Colonic mucosa (tissue), 4 donors: ENCODE measurements at places on chromosomes 1 and 21.

GRCh38 chr1:223129229-223129901 is 13.7 kb downstream of the TLR5 start:
- DNase-seq: peak; percentile 75

GRCh38 chr1:101781201-101781831 is 215.4 kb downstream of the OLFM3 start:
- peak; percentile 19 for DNase-seq

GRCh38 chr1:205069371-205070125 is 14.7 kb downstream of the TMEM81 start:
- DNase-seq: no peak

DNA sequence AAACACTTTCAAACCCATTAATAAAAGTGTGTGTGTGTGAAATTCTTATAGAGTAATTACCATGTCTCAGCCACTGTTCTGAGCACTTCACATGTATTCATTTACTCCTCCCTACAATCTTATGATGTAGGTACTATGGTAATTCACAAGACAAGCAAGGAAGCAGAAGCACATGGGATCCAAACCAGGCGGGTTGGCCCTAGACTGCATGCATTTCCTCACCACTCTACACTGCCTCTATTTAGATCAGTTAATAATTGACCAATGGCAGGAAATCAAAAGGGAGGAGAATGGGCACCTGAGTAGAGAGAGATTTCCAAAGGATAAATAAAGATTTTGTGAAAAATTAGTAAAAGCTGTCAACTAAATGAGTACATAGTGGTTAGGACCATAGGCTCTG is 15.7 kb downstream of the MAP3K21 start:
- DNase-seq: peak; percentile 47

GRCh38 chr21:32378956-32379355 is 13.9 kb downstream of the URB1 start:
- no peak for DNase-seq

- DNase-seq: no peak
Measured at GRCh38 chr1:75308365-75308764, 174.2 kb downstream of the LHX8 start.

- DNase-seq: no peak
Measured at GRCh38 chr1:68322837-68323687, 90.7 kb upstream of the WLS start.

GRCh38 chr1:167812972-167813371 is 91.2 kb downstream of the MPZL1 start:
- DNase-seq: no peak

GRCh38 chr1:20981915-20982314 is 194.8 kb downstream of the EIF4G3 start:
- no peak for DNase-seq

DNA sequence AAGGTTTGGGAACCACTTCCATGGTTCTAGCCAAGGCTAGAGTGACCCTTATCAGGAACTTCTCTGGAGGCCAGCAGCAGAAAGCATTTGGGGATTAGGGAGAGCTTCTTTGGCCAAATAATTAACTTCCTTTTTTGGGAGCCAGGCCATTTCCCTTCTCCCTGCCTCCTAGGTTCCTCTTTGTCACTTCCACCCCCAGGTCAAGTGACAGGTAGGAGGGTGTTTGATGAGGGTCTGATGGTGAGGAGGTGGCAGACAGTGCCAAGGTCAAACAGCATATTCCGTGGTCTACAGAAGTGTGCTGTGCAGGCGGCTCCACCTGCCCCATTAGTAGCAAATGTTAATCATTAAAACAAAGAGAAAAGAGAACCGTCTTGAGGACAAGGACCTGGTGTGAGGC is 1.9 kb upstream of the KCNA10 start:
- DNase-seq: no peak

GRCh38 chr1:25022361-25023189 is 92.5 kb upstream of the RUNX3 start:
- DNase-seq: peak; percentile 68

DNA sequence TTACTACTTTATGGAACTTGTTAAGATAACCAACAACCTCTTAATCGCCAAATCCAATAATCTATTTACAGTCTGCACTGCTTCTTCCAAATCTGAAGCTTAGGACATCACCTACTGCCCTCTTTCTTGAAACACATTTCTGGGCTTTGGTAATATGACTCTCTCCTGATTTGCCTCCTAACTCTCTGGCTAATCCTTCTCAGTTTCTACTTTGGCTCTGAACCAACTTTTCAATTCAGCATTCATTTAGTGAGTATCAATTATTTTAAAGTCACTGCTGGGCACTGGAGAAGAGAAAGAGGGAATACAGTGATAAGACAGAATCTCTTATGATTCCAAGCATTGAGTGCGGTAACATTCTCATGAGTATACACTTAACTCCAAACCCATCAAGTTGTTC is 275.0 kb downstream of the AKT3 start:
- no peak for DNase-seq

GRCh38 chr1:22575532-22576149 is 12.4 kb downstream of the EPHA8 start:
- no peak for DNase-seq

- no peak for DNase-seq
Measured at GRCh38 chr1:150529017-150529416, 13.5 kb downstream of the FALEC start.

DNA sequence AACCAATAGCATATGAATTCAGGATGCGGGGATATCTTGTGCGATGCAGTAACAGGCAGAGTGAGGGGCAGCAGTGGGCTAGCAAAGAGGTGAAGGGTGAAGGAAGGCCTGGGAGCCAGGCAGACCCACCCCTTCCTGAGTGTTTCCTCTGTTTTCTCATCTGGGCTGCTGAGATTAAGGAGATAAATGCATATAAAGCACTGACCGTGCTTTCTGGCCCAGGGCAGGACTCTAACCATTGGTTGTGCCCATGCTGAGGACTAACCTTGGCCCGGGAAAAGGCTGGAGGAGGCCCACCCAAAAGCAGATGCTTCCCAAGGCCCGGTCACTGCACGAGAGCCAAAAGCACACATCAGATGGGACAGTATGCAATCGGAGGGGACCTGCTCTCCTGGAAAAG is 87.6 kb downstream of the PSMG1 start:
- no peak for DNase-seq

GRCh38 chr1:153760440-153760839 is 14.8 kb upstream of the SLC27A3 start:
- no peak for DNase-seq

DNA sequence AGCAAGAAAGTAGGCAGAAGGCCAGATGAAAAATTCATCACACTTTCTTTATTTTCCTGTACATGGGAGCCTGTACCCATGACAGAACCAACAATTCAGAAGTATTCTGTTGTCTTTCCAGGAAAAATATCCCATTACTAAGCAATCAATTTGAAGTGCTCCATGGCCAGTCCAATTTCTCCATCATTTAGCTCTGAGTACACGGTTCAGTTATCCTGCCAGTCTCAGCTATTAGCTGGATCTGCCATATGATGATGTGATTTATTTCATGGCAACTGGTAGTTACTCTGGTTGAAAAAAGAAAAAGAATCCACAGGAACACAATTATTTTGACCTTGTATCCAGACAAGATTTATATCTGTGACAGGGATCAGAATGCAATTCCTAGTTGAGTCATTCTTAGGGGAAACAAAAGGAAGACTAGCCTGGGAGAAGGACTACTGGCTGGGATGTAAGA is 70.6 kb upstream of the GORAB start:
- DNase-seq: no peak

- no peak for DNase-seq
Measured at GRCh38 chr1:245079021-245079609, 75.7 kb upstream of the KIF26B start.

DNA sequence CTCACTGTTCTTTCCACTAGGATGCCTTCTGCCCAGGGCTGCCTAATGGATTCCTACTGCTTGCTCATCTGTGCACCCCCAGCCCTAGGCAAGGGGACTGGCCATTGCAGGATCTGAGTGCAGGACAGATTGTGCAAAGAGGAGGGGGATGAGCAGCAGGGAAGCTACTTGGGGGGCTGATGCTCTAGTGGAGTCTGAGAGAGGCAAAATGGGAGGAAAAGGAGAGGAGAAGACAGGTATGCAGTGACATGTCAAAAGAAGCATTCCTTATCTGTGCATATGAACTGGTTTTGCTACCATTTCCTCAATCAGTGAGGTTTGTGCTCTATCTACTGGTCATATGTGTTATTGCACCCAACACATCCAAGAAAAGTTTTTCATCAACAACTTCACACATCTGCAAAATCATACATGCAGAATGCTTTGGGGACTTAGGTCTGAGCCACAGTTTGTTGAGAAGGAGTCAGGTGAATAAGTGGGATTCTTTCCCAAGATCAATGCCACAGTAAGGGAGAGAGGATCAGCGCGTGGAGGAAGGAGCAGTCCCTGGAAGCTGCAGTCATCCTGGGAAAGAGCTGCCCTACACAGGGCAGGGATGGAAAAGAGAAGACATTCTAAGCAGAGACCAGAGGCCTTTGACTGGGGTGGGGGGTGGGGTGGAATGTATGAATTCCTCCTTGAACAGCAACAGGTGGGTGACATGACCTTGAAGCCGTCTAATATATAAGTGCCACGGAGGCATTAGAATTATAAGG is 14.4 kb downstream of the SLC5A9 start:
- DNase-seq: peak; percentile 12

GRCh38 chr1:160789702-160790611 is 6.0 kb upstream of the LY9 start:
- DNase-seq: no peak

DNA sequence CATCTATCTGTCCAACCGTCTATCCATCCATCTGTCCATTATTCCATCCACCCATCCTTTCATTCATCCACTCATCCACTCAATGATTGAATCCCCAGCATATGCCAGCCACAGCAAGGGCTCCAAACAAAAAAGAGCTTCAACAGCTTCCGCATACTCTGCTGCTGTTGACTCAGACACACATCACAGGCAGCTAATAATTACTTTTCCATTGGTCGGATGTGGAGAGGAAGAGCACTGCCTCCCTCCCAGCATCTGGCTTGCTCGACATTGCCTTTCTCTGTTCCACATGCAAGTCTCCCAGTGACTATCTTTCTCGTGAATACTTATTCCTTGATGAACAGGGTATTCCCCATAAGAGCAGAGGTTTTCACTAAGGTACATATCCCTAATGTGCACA is 176.5 kb downstream of the HIVEP3 start:
- DNase-seq: no peak

DNA sequence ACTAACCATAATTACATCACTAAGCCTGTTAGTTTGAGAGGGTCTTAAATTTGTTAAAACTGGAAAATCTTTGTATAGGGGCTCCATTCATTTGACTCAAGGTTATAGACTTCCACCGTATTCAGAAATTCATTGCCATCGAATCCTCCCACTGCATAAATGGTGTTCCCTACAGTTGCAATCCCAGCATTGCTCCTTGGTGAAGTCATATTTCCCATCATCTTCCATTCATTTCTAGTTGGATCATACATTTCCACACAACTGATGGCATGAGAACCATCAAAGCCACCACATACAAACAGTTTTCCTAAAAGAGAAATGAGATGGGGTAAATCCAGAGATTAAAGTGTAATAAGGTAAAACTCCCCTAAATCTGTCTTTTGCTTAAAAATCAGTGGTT is 19.1 kb downstream of the IVNS1ABP start:
- no peak for DNase-seq

DNA sequence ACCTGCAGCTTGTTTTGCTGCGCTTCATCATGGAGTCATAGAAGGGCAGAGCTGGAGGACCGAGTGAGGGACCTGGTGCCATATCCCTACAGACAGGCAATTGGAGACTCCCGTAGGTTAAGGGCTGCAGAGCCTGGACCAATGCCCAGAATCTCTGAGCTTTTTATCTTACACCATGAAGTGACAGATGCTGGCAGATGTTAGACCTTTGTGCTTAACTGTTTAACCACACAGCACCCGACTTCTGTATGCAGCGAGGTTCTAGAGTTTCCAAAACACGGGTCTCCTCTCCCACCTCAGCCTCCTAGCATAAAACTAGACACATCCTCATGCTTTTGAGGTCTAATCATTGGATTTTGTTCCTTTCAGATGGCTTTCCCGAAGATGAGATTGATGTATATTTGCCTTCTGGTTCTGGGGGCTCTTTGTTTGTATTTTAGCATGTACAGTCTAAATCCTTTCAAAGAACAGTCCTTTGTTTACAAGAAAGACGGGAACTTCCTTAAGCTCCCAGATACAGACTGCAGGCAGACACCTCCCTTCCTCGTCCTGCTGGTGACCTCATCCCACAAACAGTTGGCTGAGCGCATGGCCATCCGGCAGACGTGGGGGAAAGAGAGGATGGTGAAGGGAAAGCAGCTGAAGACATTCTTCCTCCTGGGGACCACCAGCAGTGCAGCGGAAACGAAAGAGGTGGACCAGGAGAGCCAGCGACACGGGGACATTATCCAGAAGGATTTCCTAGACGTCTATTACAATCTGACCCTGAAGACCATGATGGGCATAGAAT is 47.6 kb downstream of the B3GALT5 start:
- peak; percentile 71 for DNase-seq

GRCh38 chr1:182857212-182857611 is 18.1 kb downstream of the DHX9 start:
- no peak for DNase-seq

DNA sequence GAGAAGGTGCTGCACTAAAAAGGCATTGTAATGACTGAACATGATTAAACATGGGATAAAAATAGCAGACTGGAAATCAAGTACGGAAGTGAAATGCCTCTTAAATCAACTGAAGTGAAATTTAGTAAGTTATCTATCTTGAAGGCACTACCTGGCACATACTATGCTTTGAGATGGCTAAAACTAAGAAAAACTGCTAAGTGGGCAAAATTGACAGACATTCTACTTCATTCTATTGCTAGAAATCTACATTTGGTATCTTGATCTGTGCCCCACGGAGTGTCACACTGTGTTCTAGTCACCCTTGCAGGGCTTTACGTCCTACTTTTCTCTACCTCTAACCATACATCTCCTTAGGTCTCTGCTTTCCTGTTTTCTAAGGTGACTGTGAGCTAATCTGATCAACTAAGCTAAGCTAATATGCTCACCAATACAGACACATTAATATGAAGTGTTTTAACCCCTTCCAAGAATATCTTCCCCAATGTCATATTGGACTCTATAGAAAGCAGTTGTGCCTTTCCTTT is 4.1 kb downstream of the PDC start:
- DNase-seq: no peak

- DNase-seq: no peak
Measured at GRCh38 chr1:21447311-21447710, 7.4 kb downstream of the NBPF3 start.

DNA sequence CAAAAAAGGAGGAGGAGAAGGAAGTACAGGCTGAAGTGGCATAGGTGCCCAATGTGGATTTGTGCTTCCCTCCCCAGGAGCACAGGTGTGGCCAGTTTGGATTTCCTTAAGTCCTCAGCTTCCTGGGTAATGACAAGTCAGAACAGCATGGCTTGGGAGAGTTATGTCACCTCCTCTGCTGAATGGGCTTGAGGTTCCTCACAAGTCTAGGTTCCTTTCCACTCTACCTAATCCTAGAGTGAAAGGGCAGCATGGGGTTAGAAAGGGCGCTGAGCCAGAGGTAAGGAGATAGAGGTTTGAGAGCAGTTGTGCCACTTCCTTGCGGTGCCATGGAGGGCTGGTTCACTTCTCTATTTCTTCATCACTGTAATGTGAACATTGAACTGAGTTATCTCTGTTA is 35.5 kb upstream of the IL20 start:
- peak; percentile 28 for DNase-seq
